ENCODE measurements at places on chromosomes 16 and 17. TPM values are rescaled to one million over a fixed set of nuclear protein-coding genes. Genes with fewer than 3 reads are reported as not detected.

DNA sequence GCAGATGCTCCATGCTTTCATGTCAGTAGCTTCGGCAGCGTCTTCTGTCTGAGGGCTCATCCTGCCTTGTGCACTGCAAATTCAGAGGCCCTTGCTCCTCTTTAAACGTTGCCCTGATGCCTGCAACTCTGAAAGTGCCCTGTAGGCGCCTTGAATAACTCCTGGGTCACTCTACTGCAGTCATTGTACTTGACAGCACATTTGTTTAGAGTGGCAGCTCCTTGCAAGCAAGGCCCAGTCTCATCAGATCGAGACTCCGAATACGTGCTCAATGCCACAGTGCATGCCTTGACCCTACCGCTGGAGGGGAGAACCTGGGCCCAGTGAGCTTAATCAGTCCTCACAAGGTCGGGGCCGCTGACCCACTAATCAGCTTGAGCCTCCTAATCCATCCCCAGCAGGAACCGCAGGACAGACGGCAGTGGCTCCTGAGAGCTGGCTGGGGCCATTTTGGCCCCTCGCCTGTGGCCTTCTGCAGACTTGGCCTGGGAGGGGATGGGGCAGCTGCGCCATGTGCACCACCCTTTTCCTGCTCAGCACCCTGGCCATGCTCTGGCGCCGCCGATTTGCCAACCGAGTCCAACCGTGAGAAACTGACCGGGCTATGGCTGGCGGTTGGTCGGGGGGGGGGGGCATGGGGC lies at the start of gene PRCD:
Gene PRCD, plus strand, starts transcription at position 414 of the 641 bp plus-strand sequence. Its CDS starts 98 bp downstream, at position 512.
- peak within 1 kb of the TSS; percentile 22 for H3K4me3 ChIP-seq
- H3K36me3 ChIP-seq: no peaks in the 10 kb centered on the region
- peaks cover 3% of the 10 kb centered on the region for H3K27me3 ChIP-seq
- no peak for DNase-seq
- H3K4me1 ChIP-seq: peaks cover 4% of the 10 kb centered on the region
- peak within 1 kb of the TSS; percentile 47 for H3K27ac ChIP-seq

- peaks cover 3% of the 10 kb centered on the region for H3K4me1 ChIP-seq
- peak overlapping the region; percentile 87 for H3K27ac ChIP-seq
- H3K4me3 ChIP-seq: peak overlapping the region; percentile 81
- no peaks in the 10 kb centered on the region for H3K36me3 ChIP-seq
- DNase-seq: peak; percentile 4
These were observed 482 bp upstream of the SSH2 start for GRCh38 chr17:29930409-29931010.

GRCh38 chr17:75888484-75888883 lies 8.3 kb downstream of the TRIM65 start:
- no peaks in the 10 kb centered on the region for H3K4me1 ChIP-seq
- H3K27ac ChIP-seq: no peak overlapping the region
- no peaks in the 10 kb centered on the region for H3K27me3 ChIP-seq
- H3K36me3 ChIP-seq: no peaks in the 10 kb centered on the region

DNA sequence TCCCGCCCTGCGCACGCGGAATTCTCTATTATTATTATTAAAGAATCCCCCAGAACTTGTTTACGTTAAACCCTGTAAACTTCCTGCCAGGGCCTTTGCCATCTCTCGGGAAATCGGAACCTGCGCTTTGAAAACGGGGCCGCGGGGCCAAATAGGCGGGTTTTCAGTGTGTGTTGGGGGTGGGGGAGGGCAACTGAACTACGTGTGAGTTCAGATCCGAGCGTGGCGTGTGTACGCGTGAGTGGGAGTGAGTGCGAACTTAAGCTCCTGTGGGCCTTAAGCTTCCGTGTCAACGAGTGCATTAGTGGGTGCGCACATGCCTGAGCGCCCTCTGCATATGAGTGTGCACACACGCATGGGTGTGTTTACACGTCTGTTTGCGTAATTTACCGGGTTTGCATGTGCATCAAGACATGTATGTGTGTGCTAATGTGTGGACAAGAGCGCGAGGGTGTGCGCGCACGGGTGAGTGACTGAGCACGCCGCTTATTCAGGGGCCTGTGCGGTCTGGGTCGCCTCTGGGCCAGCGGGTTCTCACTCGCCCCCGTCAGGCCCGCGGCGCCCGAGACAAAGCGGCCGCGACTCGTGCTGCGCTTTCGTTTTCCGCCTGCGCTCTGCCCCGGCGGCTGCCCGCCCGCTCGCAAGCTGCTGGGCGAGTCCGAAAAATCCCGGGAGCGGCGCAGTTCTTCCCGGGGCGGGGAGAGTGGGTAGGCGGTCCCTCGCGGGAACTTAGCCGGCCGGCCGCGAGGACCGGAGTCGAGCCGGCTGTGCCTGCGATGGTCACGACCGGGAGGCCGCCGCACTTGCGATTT lies 1.2 kb upstream of the FOXF1 start:
- peaks cover 49% of the 10 kb centered on the region for H3K27me3 ChIP-seq
- H3K4me3 ChIP-seq: peak overlapping the region; percentile 48
- H3K27ac ChIP-seq: peak overlapping the region; percentile 87
- no peak for DNase-seq

DNA sequence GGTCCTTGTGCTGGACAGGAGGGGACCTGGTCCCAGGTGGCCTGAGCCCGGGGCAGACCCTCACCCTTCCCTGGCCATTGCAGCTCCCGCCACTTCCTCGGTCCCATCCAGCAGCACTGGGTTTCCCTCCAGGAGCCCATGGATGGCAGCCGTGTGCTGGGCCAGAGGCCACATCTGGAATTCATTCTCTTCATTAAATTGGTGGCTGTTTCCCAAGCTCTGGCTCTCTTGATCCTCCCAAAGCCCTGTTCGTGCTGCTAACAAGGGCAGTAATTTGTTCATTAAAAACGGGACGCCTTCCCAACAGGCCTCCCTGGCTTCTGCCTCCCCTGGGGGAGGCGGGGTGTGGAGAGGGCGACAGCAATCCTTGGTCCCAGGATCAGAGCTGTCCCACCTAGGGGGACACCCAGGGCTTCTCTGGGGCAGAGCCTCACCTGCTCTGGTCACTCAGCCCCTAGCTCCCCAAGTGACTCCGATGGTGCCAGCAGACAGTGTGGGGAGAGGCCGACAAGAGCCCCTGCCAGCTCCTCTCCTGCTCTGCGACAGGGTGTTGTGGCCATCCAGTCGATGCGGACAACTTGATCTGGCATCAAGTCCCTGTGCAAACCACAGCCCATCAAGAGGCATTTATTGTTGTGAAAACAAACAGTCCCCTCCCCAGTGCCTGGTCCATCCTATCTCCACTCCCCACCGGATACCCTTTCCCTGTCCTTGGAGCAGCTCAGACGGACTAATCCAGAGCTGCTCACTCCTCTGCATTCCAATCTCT lies 44.0 kb downstream of the SDK2 start:
- H3K27ac ChIP-seq: no peak overlapping the region
- H3K36me3 ChIP-seq: no peaks in the 10 kb centered on the region
- no peak for DNase-seq
- H3K4me1 ChIP-seq: no peaks in the 10 kb centered on the region
- H3K4me3 ChIP-seq: no peak overlapping the region

DNA sequence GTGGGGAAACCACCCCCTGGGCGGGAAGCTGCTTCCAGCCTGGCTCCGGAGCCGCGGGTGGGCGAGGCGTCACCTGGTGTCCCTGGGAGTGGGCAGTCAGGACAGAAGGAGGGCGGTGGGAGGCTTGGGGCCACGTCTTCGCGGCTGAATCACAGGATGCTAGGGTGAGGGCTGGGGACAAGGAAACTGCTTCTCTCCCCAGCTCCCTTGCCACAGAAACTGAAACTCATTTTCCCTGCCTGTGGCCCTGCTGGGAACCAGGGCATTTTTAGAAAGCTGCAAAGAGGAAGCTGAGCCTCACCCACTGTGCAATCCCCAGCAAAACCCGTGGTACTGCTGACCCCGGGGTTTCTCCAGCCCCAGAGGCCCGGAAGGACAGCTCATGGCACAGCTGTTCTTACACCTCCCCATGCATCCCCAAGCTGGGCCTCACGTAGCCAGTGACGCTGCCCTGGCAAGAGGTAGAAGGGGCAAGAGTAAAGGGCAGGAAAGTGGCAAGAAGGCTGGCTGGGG lies 8.2 kb downstream of the RHBDF2 start:
- peak overlapping the region; percentile 22 for H3K27ac ChIP-seq
- DNase-seq: no peak
- peaks cover 9% of the 10 kb centered on the region for H3K4me1 ChIP-seq

- no peak overlapping the region for H3K27ac ChIP-seq
- no peaks in the 10 kb centered on the region for H3K36me3 ChIP-seq
- no peaks in the 10 kb centered on the region for H3K27me3 ChIP-seq
- H3K4me1 ChIP-seq: no peaks in the 10 kb centered on the region
- no peak overlapping the region for H3K4me3 ChIP-seq
These were observed 80.0 kb downstream of the USP32 start for GRCh38 chr17:60311936-60312335.

GRCh38 chr17:63150994-63151464 lies 185.0 kb downstream of the TANC2 start:
- no peak for DNase-seq
- no peaks in the 10 kb centered on the region for H3K27me3 ChIP-seq
- H3K4me3 ChIP-seq: no peak overlapping the region
- H3K36me3 ChIP-seq: no peaks in the 10 kb centered on the region

DNA sequence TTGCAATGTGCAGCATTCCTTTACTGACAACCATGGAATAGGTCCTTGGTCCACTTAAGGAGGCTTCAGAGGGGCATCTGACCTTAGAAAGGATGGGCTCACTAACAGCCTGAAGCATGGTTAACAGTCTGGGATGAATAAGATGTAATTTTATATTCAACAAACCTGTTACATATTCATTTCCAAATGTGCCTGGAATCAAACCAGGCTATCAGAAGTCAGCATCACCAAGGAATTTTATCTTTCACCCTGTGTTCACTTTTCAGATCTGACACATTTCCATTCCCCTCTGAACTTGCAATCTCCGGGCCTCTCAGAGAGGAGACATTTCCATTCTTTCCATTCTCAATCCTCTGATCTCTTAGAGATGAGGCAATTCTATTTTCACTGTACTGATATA lies 62.4 kb downstream of the SNX11 start:
- H3K27ac ChIP-seq: no peak overlapping the region
- no peaks in the 10 kb centered on the region for H3K4me1 ChIP-seq
- DNase-seq: no peak
- no peaks in the 10 kb centered on the region for H3K27me3 ChIP-seq

DNA sequence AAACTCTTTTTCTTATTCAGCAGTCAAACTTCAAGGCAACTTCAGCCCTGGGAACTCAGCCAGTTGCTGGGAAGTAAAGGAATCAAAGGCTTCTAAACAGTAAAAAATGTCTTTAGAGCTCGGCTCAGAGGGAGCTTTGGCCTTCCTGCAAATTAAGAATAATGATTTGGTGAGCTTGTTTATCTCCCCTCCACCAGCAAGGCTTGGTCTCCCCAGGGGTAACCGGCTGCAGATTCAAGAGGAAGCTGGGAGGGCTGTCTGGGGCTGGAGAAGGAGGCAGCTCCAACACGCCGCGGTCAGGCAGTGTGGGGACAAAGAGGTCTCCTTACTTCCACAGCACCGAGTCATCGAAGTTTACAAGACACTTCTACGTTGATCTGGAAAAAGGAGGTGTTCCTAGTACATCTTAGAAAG lies 17.7 kb upstream of the DOC2B start:
- no peak for DNase-seq
- H3K4me3 ChIP-seq: no peak overlapping the region
- H3K27me3 ChIP-seq: no peaks in the 10 kb centered on the region
- H3K27ac ChIP-seq: no peak overlapping the region
- no peaks in the 10 kb centered on the region for H3K36me3 ChIP-seq

DNA sequence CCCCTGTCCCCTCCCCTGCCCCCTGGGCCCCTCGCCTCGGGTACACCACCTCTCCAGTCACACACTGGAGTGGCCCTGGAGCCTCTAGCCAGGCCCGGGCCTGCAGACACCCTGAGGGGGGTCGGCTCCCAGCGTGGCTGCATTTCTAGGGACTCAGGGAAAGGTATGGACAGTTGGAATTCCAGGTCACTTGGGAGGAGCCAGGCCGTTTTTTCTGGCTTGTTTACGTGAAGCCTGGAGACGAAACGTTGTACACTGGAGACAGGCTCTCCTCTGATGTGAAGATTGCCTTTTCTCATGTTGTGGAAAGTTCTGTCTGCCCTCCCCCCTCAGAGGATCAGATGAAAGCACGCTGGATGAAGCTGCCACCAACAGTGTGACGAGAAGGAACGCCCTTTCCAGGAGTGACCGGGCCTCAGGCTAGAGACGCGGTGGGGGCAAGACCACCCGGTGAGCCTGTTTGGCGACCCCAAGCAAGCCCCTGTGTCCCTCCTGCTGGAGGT lies 4.0 kb upstream of the PPP1R27 start:
- no peaks in the 10 kb centered on the region for H3K36me3 ChIP-seq
- H3K4me3 ChIP-seq: no peak overlapping the region
- no peak for DNase-seq
- H3K4me1 ChIP-seq: peaks cover 6% of the 10 kb centered on the region

DNA sequence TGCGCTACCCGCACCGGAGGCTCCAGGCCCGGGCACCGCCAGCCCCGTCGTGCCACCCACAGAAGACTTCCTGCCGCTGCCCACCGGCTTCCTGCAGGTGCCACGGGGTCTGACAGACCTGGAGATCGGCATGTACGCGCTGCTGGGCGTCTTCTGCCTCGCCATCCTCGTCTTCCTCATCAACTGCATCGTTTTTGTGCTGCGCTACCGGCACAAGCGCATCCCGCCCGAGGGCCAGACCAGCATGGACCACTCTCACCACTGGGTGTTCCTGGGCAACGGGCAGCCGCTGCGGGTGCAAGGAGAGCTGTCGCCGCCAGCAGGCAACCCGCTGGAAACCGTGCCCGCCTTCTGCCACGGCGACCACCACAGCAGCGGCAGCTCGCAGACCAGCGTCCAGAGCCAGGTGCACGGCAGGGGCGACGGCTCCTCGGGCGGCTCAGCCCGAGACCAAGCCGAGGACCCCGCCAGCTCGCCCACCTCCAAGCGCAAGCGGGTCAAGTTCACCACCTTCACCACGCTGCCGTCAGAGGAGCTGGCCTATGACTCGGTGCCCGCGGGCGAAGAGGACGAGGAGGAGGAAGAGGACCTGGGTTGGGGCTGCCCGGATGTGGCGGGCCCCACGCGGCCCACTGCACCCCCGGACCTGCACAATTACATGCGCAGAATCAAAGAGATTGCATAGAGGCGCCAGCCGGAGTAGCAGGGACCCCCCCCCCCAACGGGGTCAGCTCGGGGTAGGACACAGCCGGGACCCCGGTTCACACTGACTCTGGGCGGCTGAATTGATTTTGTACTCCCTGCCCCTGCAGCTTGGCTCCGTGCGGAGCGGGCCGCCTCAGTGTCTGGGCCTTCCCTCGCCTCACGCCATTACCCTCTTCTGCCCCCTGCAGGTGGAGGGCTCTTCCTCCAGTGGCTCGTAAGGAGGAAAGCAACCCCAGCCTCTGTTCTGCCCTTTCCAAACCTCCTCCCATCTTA lies 58.5 kb downstream of the TMEM132E start:
- no peaks in the 10 kb centered on the region for H3K4me1 ChIP-seq
- H3K4me3 ChIP-seq: peak overlapping the region; percentile 33
- peak; percentile 66 for DNase-seq
- peaks cover 6% of the 10 kb centered on the region for H3K27me3 ChIP-seq

The KAT2A gene
- total RNA-seq: 32.9 TPM

The ABCC11 gene
- total RNA-seq: 1.5 TPM

The PLA2G10 gene
- total RNA-seq: 1.5 TPM

The SPNS3 gene
- total RNA-seq: not detected

Data from prostate gland (tissue), 2 donors.